HFFc6 (cell line): ENCODE measurements at places on chromosomes 13 and 19. TPM values are rescaled to one million over a fixed set of nuclear protein-coding genes. Genes with fewer than 3 reads are reported as not detected.
A peak's percentile ranks its signal among the peaks of the same experiment; 100 is the strongest.

Gene SYT5
- total RNA-seq = 0.37 to 0.55 TPM in 2 of 3 replicates, not detected in the other

Gene NFIX
- total RNA-seq = 125 to 143 TPM (median 140 TPM) in 3 replicates

Gene IGFL3
- not detected in 3 replicates for total RNA-seq

Gene PLIN4
- total RNA-seq = not detected in 3 replicates

Gene JAK3
- 0.30 to 0.78 TPM (median 0.49 TPM) in 3 replicates for total RNA-seq

Gene PKN1
- total RNA-seq = 138 to 173 TPM (median 138 TPM) in 3 replicates

Gene ITGBL1
- total RNA-seq = 89.0 to 103 TPM (median 100 TPM) in 3 replicates

Gene FBXO27
- total RNA-seq = 0.37 to 1.2 TPM (median 0.47 TPM) in 3 replicates

Gene UGGT2
- 22.5 to 26.9 TPM (median 24.3 TPM) in 3 replicates for total RNA-seq

Gene LRCH1
- 11.1 to 13.9 TPM (median 11.9 TPM) in 3 replicates for total RNA-seq

Gene CELF5
- total RNA-seq = 0.11 to 0.30 TPM in 2 of 3 replicates, not detected in the other

Gene MEIOSIN
- not detected in 3 replicates for total RNA-seq

GRCh38 chr13:71461892-71462291 lies 405.1 kb downstream of the DACH1 start:
- no peak for DNase-seq

DNA sequence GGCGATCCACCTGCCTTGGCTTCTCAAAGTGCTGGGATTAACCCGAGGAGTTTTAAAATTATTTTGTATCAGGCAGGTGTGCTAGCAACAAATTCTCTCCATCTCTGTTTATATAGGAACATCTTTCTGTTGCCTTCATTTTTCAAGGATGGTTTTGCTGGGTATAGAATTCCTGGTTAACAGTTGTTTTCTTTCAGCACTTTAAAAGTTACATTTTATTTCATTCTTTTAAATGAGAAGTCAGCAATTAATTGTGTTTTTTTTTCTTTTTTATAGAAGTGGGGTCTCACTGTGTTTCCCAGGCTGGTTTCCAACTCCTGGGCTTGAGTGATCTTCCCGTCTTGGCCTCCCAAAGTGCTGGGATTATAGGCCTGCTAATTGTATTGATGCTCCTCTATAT lies 44.0 kb downstream of the DPF1 start:
- no peak for DNase-seq

DNA sequence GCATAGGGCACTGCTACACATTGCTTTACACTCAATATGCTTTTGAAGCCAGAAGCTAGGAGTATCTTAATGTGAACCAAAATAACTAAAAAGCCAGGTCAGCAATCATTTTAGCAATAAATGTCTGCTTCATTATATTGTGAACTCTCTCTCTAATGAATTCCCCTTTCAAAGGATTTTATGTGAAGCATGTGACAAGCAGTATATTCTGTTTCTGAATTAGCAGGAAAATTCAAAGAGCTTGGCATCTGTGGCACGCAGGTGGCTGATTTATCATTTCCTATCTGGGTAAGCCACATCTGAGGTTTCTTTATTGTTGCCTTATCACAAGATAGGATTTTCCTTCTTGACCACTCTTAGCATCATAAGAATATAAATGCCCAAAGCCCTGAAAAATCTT lies 56.8 kb upstream of the KLF12 start:
- DNase-seq = no peak

- DNase-seq = peak; percentile 37
These were observed 288.5 kb downstream of the NALCN start for GRCh38 chr13:101127741-101128353.

DNA sequence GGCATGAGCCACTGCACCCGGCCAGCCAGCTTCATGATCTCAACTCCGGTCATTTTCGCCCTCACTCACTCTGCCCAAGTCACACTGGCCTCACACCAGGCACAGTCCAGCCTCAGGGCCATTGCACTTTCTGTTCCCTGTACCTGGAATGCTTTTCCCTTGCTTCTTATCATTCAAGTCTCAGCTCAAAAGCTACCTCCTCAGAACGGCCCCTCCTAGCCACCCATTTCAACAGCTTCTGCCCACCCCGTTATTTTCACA lies 2.5 kb upstream of the TLE2 start:
- no peak for DNase-seq

- no peak for DNase-seq
These were observed 15.0 kb upstream of the CLN5 start for GRCh38 chr13:76976929-76977328.

GRCh38 chr13:112450118-112450903 lies 74.2 kb downstream of the SPACA7 start:
- no peak for DNase-seq

DNA sequence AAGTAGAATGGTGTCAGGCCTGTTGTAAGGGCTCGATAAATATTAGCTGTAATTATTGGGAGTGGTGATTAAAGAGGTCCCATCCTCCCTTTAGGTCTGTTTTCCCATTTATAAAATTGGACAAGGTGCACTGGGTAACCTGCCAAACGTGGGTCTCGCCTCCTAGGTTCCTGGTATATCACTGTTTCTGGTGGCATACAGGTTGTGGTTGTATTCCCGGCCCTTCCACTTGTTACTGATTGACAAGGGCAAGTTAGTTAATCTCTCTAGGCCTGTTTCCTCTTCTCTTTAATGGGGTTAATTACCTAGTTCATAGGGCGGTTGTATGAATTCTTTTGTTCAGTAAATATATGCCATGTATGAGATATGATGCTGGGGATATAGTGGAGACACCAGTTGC lies 1.5 kb downstream of the PPP2R1A start:
- no peak for DNase-seq

DNA sequence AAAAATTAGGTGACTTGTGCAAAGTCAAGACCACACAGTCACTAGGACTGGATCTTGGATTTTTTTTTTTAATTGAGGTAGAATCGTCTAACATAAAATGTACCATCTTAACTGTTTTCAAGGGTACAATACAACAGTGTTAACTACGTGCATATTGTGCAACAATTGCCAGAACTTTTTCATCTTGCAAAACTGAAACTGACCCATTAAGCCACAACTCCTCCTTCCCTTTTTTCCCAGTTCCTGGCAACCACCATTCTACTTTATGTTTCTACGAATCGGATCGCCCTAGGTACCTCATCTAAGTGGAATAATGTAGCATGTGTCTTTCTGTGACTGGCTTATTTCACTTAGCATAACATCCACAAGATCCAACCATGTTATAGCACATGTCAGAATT lies 37.5 kb upstream of the POMP start:
- no peak for DNase-seq

DNA sequence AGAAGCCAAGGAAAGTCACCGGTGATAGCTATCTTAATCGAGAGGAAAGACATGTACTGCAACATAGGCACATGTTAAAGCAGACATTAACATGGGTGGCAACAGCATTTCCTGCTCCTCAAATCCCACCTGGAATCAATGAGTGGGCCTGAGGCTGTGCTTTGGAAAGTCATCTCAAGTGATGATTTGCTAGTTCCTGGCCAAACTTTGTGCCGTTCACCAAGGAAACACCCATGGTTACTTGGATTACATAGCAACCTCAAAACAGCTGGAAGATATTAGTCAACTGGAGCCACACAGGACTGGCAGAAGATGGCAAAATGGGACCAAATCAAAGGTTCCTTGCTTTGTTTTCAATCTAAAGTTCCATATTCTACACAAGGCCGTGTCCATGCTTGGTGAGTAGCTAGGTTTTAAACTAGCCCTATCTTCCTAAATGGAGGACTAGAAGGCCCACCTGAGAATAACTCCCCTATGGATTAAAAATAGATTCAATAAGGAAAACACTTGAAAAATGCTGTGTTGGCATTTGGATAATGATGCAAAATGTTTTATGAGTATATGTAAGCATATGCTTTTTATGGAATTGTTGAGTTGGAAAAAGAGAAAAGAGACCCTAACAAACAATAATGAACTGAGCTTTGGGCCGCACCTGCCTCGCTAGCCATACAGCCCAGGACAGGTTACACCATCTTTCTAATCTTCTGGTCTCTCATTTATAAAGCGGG lies 144.5 kb downstream of the RGCC start:
- peak; percentile 43 for DNase-seq

DNA sequence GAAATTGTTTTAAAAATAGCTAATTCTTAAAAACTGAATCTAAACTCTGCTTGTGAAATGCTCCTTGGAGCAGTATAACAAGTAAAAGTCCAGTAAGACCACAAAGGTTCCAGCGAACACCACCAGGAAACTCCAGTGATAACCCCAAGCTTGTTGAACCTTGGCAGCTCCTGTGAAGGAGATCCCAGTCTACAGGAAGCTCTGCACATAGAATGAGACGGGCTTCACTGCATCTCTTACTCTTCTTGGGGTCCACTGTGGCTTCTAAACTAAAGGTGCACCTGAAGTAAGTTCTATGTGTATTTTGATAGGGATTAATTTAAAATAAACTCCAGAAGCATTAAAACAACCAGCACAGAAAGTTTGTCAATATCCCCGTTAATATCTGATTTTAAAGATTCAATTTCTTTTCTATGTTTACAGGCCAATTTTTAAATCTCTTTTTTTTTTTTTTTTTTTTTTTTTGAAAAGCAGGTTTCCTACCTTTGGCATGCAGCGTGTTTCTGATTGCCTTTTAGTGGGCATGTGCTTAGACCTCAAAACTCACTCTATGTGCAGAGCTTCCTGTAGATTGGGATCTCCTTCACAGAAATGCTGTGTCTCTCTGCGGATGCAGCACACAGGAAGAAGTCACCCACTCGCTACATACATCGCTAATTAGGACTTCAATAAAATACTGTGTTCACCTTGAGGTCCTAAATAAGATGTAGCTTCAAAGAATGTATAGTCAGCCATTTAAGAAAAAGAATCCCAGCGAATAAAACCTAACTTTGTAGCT lies 508.5 kb downstream of the KLF12 start:
- no peak for DNase-seq

DNA sequence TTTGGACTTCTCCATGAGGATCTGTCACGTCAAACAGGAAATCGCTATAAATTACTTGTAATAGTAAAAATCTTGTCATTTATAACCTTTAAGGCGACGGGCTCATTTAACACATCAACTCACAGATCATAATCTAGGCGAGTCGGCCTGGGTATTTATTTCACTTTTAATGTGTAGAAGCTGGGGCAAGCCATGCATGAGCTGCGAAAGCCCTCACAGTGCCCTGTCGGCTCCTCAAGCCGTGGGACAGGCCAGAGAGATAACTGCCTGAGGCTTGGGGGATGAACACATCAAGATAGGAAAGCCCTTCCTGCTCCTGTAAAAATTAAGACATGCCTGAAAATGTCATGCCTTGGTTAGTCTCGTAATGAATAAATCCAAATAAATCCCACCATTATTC lies 30.8 kb downstream of the SOX1 start:
- no peak for DNase-seq

DNA sequence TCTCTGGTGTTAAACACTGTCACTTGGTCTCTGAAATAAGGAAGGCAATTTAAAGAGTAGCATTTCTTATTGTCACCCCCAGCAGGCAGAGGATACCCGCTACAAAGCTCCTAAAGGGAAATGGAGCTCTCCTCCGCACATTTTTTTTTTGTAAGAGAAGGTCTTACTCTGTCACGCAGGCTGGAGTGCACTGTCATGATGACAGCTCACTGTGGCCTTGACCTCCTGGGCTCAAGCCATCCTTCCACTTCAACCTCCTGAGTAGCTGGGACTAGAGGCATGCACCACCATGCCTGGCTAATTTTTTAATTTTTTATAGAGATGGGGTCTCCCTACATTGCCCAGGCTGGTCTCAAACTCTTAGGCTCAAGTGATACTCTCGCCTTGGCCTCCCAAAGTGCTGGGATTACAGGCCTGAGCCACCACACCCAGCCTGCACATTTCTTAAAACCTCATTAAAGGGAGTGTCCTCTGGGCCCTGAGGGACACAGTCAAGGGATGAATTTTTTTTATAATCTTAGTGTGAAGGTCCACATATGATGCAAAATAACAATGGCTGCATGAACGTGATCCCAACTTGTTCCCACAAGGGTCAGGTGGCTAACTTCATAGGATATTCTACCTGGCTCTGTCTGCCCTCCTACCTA lies 32.1 kb downstream of the SLC25A30 start:
- DNase-seq = no peak

DNA sequence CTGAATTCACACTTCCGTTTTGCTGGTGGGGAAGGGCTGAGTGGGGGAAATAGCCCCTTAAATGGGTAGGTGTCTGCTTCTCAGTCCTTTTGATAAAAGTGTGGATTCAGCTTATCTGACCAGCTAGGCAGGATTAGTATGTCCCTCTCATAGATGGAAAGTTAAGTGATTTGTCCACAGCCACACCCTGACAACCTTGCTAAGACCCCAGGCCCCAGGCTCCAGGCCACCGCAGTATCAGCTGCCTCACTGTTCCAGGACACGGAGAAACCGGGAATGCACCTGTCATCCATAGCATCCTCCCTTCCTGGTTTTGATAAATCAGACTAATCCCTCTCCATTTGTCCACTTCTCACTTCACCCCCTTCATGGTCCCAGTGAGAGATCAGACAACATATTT lies 197.7 kb downstream of the USP12 start:
- no peak for DNase-seq

DNA sequence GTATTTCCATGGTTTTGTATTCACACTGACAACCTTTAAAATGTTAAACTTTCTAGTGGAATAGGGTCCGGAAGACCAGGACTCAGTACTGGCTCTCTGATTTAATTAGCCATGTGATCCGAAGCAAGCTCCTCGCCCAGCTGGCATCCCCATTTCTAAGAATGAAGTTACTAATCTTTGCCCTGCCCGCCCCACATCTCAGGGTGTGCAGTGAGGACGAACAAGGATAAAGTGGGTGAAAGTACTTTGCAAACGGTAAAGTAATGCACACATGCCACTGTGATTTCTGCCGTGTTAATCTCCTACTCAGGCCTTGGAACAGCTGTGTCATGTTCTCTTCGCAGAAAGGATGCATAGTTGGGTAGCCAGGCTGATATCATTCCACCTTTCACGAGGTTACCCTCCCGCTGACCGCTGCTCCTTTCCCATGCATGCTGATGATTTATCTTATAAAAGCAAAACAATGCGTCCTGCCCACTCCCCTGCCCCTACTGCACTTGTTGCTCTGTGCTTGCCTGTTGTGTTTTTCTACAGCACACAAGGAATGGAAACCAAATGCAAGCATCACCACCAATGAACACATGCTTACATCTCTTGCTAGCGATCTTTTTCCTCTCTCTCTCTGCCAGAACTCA lies 539.0 kb downstream of the EFNB2 start:
- no peak for DNase-seq

- DNase-seq = no peak
These were observed 80.5 kb downstream of the MBNL2 start for GRCh38 chr13:97302611-97303010.
